SW480 (cell line): ENCODE measurements at places on chromosomes 3 and 15.

GRCh38 chr3:88149101-88149508 lies 654 bp upstream of the C3orf38 start:
- peak; percentile 45 for DNase-seq

- no peak for DNase-seq
Observed at GRCh38 chr15:58980351-58980939, 7.0 kb upstream of the RNF111 start.

GRCh38 chr15:53811530-53811929 lies 52.1 kb upstream of the WDR72 start:
- peak; percentile 2 for DNase-seq

GRCh38 chr3:34300621-34301020 lies 502.2 kb downstream of the PDCD6IP start:
- no peak for DNase-seq

DNA sequence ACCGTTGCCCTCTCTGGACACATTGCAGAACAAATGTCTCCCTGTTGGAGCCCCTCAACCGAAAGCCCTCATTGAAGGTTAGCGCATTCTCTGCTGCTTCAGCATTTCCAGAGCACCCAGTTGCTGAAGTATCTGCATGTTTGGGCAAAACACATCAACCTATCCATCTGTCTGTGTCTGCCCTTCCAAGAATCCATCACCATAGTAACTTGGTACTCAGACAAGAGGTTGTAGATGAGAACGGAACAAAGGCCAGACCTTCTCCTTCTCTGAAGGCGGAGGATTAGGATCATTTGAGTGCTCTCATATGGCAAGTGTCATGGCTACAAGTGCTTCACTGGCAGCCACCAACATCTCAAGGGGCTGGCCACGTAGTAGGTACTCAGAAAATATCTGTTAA lies 23.1 kb upstream of the RHO start:
- DNase-seq: no peak

GRCh38 chr15:89131731-89132130 lies 43.5 kb downstream of the ABHD2 start:
- no peak for DNase-seq

DNA sequence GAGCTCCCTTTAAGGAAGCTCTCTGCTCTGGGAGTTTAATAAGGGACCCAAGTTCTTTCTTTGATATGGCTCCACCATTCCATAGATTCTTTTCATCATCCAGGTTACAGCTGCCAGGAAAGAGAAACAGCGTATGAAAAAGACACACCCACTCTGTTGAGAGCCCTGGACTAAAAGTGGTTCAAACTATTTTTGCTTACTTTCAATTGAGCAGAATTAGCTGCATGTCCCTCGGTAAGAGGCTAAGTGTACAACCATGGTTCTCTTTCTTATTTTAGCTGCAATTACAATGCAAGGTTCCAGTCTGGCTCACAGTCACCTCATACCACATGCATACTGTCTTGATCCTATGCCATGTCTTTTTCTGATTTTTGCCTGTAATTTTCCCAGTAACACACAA lies 1288.3 kb downstream of the NSUN3 start:
- DNase-seq: no peak

DNA sequence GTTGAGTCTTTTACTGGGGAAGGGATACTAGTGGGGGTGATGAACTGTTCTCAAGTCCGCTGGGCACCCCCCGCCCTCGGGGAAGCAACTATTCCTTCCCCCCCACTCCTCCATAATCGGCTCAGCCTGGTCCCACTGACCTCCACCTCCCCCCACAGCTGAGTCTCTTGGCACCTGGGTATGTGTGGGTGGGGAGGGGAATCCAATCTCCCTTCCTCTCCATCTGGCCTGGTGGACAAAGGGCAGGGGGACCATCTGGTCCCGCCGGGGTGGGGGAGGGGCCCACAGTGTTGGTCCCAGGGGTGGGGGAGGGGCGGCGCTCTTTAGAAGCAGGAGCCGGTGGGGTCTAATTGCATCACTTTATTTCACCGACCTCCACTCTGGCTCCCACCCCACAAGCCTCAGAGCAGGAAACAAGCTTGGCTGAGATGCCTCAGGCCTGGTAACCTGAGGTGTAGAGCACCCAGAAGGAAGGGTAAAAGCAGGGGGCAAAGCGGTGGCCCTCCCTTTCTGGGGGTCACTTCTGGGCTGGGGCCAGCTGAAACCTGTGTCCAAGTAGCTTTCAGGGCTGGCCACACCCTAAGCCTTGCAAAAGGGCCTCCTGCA lies 1.0 kb upstream of the PCBP4 start:
- peak; percentile 36 for DNase-seq

GRCh38 chr15:82802497-82802896 lies 3.4 kb downstream of the FSD2 start:
- DNase-seq: no peak

DNA sequence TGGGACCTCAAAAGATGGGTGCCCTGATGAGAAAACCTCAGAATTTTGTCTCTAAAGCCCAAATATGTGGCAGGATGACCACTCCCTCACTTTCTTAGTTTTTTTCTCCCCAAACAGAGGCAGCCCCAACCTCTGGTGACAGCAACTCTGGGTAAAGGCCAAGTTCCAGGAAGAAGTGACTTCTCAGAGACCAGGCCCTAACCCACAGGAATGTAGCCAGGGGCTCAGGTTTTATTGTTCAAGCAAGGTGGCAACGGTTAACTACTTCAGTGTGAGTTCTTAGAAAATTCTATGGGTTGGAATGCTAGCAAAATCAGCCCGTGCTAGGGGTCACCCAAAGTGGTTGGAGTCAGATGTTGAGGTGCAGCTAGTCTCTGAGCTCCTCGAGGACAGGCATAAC lies 5.1 kb upstream of the DNAJA4 start:
- peak; percentile 22 for DNase-seq

- DNase-seq: no peak
Observed at GRCh38 chr3:99674086-99674789, 35.8 kb downstream of the COL8A1 start.

- peak; percentile 47 for DNase-seq
Observed at GRCh38 chr15:77966540-77967234, 110.8 kb downstream of the TBC1D2B start.

DNA sequence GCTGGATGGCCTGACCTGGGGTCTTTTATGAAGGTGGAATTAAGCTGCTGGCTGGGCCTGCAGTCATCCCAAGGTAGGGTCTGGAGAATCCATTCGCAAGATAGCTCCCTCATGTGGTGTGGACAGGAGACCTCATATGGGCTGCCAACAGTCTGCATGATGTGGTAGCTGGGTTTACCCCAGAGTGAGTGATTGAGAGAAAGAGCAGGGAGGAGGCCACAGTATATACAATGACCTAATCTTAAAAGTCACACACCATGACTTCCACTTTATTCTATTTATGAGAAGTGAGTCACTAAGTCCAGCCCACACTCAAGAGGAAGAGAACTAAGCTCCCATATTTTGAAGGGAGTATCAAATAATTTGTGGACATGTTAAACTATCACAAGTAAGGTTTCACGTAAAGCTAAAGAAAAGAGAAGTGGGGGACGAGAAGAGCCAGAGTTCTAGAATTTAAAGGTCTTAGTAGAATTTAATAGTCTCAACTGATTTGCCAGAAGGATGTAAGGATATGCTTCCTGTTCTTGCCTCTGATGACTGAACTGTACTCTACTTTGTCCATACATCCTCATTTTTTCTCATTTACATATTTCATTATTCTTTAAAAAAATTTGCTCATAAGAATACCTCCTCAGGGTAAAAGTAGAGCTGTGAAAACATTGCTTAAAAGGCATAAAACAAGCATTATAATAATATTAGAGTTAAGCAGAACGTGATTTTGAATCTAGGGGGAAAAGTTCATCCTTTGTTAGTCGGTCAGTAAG lies 184.4 kb downstream of the PEX5L start:
- no peak for DNase-seq

- no peak for DNase-seq
Observed at GRCh38 chr3:52280050-52280461, 1.6 kb upstream of the WDR82 start.

DNA sequence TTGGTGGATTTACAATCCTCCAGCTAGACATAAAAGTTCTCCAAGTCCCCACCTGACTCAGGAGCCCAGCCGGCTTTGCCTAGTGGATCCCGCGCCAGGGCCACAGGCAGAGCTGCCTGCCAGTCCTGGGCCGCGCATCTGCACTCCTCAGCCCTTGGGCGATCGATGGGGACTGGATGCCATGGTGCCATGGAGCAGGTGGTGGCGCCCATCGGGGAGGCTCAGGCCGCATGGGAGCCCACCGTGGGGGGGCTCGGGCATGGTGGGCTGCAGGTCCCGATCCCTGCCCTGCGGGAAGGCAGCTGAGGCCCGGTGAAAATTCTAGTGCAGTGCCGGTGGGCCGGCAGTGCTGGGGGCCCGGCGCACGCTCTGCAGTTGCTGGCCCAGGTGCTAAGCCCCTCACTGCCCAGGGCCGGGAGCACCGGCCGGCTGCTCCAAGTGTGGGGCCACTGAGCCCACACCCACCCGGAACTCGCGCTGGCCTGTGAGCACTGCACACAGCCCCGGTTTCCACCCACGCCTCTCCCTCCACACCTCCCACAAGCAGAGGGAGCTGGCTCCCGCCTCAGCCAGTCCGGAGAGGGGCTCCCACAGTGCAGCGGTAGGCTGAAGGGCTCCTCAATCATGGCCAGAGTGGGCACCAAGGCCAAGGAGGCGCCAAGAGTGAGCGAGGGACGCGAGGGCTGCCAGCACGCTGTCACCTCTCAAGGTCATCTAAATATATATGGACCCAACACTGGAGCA lies 38.8 kb upstream of the IGSF11 start:
- no peak for DNase-seq

DNA sequence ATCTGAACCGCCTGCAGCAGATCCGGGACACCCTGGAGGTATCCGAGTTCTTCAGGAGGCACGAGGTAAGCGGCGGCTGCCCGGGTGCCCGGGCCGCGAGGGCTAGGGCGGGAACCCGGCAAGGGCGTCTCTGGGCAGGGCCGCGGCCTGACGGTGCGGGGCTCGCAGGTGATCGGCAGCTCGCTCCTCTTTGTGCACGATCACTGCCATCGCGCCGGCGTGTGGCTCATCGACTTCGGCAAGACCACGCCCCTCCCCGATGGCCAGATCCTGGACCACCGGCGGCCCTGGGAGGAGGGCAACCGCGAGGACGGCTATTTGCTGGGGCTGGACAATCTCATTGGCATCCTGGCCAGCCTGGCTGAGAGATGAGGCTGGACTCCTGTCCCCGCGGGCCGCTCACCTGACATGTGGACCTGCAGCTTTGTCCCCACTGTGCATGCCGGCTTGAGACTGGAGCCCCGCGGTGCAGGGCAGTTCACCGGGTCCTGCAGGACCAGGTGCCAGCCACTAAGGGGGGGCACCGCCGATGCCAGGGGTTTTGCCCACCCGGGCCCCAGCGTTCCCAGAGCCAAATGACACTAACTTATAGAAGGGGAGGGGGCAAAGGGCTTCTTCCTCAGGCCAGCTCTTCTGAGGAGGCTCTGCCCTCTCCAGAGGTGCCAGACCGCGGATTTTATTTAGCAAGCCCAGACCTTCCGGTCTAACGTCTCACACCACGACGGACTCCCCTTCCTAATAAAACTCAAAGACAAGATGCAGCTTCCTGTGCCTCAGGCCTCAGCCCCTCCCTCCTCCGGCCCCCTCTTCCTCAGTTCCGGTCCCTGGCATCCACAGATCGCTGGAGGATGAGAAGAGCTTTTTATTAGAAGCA lies 9.4 kb downstream of the ITPKA start:
- DNase-seq: no peak

DNA sequence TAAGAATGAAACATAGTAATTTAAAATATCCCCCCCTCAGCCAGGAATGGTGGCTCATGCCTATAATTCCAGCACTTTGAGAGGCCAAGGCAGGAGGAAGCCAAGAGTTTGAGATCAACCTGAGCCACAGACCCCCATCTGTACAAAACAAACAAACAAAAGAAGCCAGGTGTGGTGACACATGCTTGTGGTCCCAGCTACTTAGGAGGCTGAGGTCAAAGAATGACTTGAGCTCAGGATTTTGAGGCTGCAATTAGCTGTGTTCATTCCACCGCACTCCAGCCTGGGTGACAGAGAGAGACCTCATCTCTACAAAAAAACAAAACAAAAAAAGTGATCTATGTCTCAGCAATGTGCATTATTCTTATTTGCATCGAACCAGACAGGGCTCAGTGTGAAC lies 800.8 kb downstream of the MCTP2 start:
- peak; percentile 7 for DNase-seq

DNA sequence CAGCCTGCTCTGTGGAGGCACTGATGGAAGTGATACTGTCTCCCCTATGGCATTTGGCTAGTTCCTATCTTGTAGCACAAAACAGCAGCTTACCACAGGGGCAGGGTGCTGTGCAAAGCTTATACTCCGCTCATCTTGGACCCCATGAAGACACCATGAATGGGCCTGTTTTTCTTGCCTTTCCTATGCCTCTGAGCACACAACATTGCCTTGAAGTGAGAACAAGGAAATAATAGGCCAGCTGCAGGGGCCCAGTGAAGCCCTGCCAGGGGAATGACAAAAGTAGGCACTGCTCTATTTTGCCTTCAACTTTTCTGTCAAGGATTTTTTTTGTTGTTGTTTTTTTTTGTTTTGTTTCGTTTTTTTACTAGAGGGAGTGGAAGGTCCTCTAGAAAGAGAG lies 110.3 kb downstream of the PDE8A start:
- no peak for DNase-seq

DNA sequence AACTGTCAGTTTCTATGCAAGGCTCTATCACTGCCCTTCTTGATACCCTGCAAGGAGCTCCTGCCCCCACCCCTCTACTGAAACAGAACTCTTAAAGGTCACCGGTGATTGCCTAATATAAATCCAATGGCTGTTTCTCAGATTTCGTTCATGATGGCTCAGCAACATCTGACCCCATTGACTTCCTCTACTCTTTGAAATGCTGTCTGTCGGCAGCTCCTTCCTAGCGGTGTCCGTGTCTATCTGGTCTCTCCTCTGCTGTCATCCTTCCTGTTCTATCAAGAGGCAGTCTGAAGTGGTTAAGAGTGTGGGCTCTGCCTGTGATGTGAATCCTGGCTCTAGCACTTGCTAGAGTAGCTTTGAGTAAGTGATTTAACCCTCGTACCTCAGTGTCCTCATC lies 5.5 kb downstream of the TMEM266 start:
- no peak for DNase-seq

GRCh38 chr3:74550686-74551085 lies 63.8 kb downstream of the CNTN3 start:
- no peak for DNase-seq

DNA sequence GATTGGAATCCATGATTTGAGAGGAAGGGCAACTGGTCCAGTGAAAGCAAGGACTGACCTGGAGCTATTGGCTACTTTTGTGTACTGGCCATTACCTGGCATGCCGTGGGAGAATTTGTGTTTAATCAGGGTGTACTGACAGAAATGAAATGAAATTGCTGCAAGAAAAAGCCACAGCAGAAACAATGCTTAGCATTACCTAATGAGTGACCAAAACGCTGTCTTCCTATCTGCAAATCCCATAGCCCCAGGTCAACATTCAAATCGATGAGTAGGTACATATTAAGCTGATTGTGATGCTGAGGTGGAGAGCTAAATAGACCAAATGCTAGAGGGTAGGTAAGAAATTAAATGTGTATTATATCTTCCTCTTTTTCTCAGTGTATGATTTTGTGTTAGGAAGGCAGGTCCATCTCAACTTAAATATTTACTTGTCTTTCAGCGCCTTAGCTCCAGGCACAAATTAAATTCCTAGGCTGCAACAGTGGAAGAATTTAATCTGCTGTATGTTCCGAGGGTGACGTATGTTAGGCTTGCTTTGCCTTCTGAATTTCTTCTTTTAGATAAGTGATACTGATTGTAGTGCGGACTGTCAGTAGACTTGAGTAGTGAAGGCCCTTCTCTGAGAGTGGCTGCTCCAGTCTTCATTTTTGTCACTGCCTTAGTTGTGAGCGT lies 331.1 kb downstream of the SV2B start:
- DNase-seq: no peak
